ENCODE measurements at places on chromosomes 4 and X.

GRCh38 chr4:2348786-2349185 lies 69.7 kb downstream of the ZFYVE28 start:
- no peak for DNase-seq

GRCh38 chr4:173169178-173169427 lies 492 bp downstream of the GALNT7 start:
- peak; percentile 69 for DNase-seq

DNA sequence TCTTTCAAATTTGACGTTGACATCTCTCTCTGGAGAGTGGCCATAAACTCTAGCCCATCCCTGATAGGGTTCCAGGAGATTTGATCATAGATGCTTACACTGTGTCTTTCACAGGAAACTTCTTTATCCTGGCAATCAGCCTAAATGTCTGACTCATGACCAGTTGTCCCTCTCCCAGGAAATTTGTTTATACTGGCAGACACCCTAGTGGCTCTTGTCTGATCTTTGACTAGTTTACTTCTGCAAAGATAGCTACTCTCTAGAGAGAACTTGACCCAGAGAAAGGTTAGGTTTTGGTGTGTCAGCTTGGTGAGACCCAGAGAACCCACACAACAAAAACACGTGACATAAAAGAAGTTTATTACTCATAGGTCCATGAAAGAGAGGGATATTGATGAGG lies 509.8 kb downstream of the CENPC start:
- DNase-seq = no peak

- DNase-seq = no peak
Observed at GRCh38 chr4:159010563-159011260, 92.2 kb upstream of the RAPGEF2 start.

DNA sequence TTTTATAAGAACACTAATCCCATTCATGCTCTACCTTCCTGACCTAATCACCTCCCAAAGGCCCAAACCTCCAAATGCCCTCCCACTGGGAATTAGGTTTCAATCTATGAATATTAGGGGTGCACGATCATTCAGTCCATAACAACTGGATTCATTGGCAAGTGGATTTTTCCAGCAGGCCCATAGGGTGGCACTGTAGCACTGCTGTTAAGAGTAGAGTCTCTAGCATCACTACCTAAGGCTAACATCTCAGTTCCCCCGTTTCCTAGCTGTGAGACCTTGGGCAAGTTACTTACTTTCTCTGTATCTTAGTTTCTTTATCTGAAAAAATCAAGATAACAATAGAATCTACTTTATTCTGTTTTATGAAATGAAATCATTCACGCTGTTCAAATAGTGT lies 315.8 kb downstream of the STIM2 start:
- DNase-seq = no peak

DNA sequence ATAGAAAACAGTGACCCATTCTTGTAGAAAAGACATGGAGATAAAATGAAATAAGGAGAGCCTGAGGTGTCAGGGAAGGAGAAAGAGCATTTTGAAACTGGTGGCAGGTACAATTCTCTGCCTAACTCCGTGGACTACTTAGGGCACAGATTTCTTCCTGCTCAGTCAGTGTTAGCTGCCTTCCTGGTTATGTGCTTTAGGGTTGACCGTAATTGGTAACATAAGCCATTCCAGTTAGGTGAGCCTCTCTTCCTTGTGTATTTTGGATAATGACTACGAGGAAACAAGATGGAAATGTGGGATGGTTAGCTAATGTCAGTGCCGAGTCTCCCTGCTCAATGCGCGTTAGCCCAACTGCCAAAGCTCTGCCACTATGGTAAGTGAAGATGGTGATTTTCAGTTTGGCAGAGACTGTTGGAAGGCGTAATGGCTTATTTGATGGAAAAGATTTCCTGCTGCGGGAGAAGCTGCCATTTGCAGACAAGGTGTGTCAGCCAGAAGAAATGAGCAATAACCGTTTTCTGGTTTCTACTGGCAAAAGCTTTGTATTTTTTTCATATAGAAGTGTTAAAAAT lies 174.1 kb downstream of the CBR4 start:
- no peak for DNase-seq

GRCh38 chrX:38473701-38474100 lies 87.6 kb upstream of the TSPAN7 start:
- no peak for DNase-seq

DNA sequence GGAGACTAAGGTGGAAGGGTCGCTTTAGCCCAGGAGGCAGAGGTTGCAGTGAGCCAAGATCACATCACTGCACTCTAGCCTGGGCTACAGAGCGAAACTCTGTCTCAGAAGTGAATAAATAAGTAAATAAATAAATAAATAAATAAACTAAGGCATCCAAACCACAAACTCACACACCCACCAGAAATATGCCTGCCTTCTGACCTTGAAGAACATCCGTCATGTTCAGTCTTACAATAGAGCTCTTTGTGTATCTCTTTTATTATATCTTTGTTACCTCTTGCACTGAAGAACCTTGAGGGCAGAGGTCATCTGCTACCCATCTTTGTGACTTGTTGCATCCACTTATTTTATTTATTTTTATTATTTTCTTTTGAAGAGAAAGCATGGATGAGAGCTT lies 71.6 kb downstream of the PRRG1 start:
- DNase-seq = no peak

DNA sequence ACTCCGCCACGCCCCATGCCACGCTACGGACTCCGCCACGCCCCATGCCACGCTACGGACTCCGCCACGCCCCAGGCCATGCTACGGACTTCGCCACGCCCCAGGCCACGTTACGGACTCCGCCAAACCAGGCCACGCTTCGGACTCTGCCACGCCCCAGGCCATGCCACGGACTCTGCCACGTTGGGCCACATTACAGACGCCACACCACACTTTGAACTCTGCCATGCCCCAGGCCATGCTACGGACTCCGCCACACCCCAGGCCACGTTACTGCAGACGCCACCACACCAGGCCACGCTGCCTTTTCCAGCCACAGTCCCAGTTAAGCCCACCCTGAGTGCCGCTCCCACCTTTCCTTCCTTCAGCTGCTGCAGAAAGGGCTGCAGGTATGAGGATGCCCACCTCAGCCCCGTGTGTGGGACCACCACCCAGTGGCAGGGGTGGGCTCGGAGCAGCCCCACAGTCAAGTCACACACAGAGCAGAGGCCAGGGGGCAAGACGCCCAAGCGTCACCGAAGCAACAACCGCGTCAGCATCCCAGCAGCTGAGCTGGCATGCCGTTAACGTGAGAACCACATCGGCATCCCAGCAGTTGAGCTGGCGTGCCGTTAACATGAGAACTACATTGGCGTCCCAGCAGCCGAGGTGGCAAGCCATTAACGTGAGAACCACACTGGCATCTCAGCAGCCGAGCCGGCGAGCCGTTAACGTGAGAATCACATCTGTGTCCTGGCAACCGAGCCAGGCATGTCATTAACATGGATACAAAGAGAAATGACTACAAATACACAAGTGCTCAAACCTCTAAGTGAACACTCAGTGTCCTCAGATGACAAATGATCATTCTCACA lies 26.4 kb downstream of the GAK start:
- no peak for DNase-seq

DNA sequence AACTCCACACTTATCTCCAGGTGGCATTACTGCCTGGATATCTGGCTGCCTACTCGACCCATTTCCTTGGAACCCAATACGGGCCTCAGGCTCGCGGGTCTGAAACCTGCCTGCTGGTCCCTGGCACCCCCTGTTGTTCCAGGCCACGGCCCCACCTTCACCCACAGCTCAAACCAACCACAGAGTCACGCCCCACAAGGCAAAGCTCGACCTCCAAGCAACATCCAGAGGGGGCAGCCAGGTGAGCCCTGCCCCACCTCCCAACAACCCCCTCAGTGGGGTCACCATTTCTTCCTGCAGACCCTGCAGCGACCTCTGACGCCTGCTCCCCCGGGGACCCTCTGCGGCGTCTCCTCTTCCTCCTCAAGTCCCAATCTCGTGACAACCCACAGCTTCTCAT lies 76.2 kb downstream of the WFS1 start:
- no peak for DNase-seq

GRCh38 chrX:151714362-151714761 lies 1.5 kb upstream of the FATE1 start:
- DNase-seq = no peak

- no peak for DNase-seq
Observed at GRCh38 chr4:24849756-24850155, 54.4 kb downstream of the SOD3 start.

DNA sequence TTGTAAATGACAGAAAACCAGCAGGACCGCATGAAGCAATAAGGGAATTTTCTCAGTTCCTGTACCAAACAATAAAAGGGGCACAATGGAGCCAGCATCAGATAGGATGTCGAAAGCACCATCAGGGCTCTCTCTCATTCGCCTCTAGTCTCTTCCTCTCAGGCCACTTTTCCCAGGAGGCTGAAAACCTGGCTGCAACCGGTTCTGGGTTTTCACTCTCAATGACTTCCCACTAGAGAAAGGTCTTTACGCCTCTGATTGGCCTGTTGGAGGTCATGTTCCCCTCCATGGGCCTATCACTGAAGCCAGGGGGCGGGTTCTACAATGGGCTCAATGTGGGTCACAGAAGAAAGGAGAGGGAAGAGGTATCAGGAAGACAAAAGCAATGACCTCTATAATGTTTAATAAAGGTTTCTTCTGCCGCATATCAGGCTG lies 29.3 kb downstream of the ZNF827 start:
- no peak for DNase-seq

GRCh38 chrX:1025413-1025812 lies 187.0 kb downstream of the CRLF2 start:
- DNase-seq = no peak

DNA sequence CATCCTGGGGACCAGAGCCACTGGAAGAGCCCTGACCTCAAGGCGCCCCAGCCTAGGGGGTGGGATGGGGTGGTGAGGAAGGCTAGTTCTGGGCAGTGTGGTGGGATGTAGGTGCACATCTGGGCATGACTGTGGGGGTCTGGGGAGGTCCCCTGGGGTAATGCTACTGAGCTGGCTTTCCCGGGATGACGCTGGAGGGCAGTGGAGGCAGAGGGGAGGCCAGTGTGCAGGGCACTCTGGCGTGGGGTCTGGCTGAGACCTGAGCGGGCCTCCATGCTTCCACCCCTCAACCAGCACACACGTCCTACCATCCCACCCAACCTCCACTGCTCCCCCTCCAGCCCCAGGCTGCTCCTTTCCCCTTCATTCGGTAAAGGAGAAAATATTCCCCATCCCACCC lies 4.8 kb upstream of the SH3BP2 start:
- DNase-seq = no peak

GRCh38 chrX:15820106-15821073 lies 30.1 kb downstream of the ZRSR2 start:
- DNase-seq = no peak

DNA sequence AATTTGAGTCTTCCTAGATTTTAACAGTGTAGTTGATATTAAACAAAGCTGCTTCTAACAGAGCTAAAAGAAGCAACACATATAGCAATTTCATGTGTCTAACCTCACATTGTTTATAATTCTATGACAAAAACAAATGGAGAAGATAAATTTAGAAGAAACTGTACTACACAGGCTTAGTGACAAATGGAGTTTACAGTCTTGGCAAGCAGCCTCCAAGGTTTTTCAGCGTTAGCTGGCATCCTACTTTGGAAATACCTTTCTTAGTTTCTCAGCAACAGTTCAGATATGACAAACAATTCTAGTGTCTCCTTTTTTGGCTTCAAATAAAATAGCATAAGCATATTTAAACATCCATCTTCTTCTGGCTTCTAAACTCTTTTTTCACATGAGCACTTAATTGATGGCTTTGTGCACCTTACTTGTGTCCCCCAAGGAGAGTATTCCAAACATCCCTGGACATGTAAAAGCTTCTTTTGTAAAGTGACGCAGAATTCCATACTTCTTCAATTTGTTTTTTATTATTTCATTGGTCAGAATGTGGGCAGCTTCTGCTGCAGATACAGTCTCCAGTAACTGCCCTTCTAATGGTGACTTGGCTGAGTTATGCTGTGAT lies 249.8 kb downstream of the ANTXR2 start:
- no peak for DNase-seq

DNA sequence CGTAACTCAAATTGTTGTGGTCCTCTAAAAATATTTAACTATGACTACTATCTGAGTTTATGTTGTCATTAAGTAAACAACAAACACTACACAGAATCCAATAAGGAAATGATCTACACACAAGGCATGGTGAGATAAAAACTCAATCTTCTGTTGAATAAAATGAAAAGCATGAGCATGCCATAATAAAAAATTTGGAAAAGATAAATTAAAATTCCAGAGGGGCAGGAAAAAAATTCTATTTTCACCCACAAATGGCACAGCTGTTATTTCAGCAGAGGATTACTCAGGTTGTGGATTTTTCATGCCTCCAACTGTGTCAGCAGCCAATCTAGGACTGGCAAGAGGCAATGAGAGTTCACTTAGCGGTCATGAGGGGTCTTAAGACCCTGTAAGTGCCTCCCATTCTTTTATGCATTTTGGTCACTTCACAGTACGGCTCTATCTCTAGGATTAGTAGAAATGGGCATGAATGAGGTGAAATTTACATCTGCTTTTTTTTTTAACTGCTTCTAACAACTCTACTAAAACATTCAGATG lies 639.8 kb upstream of the DIPK2B start:
- DNase-seq = no peak

DNA sequence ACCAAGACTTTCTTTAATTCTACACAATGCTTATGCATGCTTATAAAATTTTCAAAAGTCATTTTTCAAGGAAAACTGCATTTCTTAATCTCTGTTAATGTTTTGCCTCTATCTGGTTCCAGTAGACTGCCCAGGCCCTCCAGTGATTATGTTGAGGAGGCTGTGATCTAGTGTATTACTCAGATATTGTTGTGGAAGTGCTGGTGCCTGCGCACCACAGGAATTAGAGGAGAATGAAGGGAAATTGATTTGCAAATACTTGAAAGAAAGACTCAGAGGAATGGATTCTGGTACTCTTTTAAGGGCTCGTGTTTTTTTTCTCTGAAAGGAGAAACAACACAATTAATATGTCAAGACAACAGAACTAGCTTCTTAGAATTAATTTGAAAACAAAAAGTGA lies 1015.1 kb downstream of the RPA4 start:
- no peak for DNase-seq

- DNase-seq = no peak
Observed at GRCh38 chr4:13484749-13485221, 645 bp upstream of the RAB28 start.

DNA sequence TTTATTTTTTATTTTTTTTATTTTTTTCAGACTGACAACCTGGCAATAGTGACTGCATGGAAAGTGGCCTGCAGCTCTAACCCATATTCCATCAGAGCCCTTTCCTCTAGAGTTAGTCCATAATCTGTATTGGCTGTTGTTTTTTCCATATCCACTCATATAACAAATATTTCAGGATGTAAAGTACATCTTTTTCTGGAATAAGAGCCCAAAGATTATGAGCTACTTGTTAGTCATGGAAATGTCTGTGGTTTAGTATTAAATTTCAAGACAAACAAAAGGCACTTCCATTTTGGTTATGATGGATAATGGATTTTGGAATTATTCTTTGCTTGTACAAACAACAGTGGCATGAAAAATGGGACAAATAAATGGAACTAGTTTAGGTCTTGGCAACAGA lies 296.0 kb upstream of the HS3ST1 start:
- no peak for DNase-seq

GRCh38 chr4:144494280-144494679 lies 151.7 kb upstream of the HHIP start:
- DNase-seq = no peak

GRCh38 chr4:116438981-116439729 lies 646.2 kb downstream of the TRAM1L1 start:
- no peak for DNase-seq
